ENCODE measurements at places on chromosomes 3 and 15.
A peak's percentile ranks its signal among the peaks of the same experiment; 100 is the strongest.

DNA sequence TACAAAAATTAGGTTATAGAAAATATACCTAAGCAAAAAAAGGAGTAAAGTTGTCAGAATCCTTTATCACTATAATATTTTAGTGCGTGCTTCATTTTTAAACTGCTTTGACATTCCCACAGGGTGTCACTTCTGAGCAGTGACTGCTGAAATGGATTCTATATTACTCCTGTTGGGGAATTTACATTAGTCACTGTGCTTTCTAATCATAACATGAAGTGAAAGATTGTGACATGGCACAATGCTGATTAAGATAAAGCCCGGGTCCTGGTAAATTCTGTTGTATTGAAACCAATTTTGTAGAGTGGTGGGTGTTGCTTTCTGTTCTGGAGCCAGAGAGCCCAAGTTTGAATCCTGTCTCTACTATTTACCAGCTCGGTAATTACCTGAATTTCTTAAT is 36.4 kb upstream of the EHHADH start:
- DNase-seq = no peak

DNA sequence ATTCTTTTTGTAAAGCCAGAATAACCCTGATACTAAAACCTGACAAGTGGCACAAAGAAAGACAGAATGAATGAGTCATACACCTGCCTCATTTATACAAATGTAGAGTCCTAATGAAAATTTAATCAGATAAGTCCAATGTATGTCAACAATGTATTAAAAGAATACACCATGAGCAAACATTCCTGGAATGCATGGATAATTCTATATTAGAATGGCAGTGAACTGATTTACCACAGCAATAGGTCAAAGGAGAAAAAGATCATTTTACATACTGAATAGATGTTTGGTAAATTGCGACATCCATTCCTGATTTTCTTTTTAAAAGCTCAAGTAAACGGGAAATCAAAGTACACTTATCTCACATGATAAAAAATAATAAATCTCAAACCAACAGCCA is 11.2 kb upstream of the LOXL1 start:
- no peak for DNase-seq

GRCh38 chr3:2656806-2657777 is 453.1 kb downstream of the IL5RA start:
- DNase-seq = no peak

DNA sequence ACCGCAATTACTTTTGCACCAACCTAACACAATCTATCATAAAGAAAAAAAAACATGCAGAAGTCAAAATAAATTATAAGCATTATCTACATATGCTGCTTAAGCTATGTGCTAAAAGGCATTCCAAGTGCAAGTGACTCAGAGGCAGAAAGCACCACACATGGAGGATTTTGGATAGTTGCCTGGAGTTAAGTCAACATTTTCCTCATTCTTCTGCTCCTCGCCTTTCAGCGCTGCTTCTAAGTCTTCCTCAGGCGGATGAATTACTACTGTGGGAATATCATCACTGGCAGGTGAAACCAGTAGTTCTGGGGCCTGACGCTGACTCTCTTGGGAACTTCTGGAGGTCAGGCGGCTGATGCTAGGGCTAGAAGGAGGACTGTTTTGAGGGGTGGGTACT is 53.1 kb downstream of the SLC4A7 start:
- DNase-seq = no peak

- no peak for DNase-seq
Measured at GRCh38 chr15:53808058-53808706, 48.7 kb upstream of the WDR72 start.

GRCh38 chr3:71858503-71859122 is 73.7 kb upstream of the PROK2 start:
- DNase-seq = no peak

DNA sequence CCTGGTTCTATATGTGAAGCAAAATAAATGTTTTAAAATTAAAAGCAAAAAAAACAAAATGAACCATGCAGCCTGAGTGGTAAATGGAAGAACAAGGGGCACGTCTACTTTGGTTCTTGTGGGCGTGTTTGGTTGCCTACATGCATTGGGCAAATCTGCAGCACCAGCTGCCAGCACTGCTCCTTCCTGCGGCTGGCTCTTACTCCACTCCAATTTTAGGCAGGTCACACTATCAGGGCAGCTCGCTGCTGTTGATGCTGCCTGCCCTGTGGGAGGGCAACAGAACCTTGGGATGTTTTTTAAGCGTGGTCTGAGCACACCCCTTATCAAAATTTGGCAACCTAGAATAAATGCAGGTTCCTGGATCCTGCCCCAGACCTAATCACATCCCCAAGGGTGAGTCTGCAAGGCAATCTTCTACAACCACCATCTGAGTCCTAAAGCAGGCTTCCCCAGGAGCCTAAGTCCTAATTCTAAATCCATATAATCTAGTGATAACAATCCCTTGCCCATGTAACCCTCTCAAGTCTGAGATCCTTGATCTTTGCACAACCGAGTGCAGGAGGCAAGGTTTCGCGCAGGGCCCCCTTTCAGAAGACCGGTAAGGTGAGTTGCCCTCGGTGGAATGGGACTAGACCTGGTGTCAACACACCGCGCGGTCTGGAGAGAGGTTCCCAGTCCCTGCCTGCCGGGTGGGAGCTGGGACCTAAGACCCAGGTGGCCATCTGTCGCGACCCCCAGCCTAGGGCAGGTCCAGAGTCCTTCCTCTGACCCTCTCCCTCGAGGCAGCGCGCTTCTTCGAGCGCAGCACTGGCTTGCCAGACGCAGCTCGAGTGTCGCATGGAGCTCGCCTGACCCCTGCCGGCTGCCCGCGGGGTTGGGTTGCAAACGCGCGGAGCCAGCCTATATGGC is 15.9 kb downstream of the IVD start:
- peak; percentile 65 for DNase-seq

DNA sequence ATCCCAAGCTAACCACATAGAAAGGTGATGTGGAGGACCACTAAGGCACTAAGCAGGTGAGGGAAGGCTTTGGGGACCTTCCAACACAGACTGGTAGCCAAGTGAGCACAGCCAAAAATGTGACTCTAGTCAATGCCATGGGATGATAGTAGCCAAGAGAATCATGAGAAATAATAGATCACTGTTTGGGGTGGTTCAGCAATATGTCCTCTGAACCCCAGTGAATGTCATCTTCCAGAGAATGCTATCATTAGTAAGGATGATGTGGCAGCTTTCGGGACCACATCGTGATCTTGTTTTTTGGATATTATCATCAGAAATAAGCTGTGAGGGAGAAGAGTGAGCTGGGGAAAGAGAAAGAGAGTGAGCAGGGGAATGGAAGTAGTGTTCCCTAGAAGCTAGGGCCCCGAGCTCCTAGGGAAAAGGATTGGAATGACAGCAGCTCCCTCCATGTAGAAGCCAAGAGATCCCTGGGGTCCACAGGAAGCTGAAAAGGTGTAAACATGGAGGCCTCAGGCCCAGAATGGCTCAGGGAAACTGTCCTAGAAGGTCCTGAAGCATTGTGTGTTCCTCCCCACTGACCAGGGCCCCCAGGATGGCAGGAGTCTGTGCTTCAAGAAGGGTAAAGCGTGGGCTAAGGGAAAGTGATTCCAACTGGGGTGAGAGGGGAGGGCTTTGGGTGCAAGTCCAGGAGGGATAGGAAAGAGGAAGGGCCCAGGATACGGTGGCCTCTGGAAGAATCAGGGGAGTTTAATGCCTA is 56.6 kb upstream of the KLF13 start:
- no peak for DNase-seq

DNA sequence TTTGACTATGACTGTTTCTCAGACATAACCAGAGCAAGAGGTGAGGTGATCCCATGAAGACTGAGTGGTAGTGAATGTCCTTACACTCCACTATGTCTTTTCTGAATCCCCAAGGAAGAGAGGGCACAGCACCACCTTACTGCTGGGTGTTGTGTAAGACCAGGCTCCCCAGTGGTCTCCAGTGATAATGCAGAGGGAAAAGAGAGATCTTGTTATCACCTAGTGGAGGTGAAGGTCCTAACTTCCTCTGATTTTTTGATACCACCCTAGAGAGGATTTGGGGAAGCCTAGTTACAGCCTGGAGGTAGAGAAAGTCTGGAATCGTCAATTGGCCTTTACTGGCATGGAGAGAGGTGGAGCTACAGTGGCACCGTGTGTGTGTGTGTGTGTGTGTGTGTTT is 288.0 kb upstream of the BCHE start:
- DNase-seq = no peak

GRCh38 chr15:62637574-62637897 is 405.0 kb upstream of the TPM1 start:
- no peak for DNase-seq

DNA sequence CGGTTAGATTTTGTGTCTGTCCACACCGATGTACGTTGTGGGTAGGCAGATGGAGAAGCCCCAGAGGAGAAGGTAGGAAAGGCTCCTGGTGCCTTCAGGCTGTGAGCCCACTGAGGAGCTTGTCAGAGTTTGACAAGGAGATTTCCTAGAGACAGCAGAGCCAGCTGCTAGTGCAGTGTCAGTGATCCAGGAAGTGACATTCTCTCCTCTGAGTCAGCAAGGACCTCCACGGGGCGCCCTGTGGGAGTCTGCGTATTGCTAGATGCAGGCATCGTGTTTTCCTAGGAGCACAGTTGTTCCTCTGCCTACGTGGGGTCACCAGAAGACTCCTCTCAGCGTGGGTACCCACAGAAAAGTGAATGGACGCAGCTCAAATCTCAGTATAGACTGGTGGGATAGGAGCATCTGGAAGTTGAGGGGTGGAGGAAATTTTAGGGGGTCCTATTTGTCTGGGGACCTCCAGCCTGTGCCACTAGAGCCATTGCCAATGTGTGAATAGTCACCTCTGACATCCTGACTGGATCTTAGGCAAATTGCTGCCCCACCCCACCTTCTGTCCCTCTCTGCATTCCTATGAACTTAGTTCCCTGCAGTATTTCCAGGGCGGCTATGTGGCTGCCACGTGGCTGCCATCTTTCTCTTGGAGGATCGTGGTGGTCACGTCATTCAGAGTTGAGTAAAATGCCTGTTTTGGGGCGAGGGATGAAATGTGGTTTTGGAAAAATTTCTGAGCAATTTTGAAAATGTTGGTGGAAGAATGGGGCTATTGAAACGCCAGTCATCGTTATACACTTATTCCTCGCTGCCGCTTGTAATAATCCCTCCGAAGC is 84.8 kb upstream of the KLHL25 start:
- DNase-seq = no peak

GRCh38 chr3:111776827-111777483 is 82.1 kb upstream of the PHLDB2 start:
- no peak for DNase-seq

GRCh38 chr15:36814105-36814504 is 234.7 kb downstream of the CDIN1 start:
- DNase-seq = no peak

DNA sequence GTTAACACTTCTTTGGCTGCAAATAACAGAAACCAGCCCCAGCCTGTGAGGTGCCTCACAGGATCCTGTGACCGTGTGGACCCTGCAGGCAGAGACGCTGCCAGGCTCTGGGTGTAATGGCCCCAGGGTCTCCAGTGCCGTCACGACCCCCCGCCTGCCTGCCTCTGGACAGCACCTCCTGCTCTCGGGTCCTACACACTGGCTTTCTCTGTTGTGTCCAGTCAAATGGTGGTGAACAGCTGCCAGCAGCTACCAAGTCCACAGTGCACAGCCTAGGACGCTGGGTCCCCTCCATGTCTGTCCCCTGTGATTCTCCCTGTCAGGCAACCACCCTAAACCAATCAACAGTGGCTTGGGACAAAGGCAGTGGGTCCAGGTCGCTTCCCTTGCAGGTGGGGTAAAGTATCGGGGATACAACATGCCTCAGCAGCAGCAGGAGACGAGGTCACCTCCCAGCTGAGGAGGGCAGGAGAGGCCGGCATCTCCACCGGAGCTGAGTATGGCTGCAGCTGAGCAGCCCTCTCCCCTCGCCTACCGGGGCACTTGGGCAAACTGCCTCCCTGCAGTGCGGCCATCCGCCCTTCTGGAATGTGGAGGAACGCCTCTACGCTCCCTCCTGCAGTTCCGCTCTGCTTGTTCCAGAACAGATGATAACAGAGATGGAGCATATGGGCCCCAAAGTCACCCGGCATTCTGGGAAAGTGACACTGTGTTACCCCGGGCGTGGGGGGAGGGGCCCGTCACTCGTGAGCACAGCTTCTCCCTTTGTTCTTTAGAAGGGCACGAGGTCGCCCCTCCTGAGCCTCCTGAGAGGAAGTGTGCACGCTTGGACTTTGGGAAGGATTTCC is 21.1 kb upstream of the SKOR1 start:
- DNase-seq = no peak

- no peak for DNase-seq
Measured at GRCh38 chr15:43552256-43552655, 34.8 kb downstream of the MAP1A start.

DNA sequence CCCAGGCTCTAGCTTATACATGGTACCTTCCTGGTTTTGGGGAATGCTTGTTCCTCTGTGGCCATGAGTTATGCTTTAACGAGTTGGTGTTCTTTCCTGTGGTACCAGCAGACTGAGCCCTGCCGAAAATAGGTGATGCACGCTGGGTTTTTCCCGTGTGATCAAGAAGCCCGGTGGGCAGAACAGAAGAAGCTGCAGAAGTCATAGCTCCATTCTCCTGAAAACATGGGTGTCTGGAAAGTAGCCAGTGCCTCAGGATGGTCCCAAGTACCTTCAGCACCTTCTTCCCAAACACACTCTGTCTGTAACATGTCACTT is 25.2 kb downstream of the MAPKBP1 start:
- no peak for DNase-seq

DNA sequence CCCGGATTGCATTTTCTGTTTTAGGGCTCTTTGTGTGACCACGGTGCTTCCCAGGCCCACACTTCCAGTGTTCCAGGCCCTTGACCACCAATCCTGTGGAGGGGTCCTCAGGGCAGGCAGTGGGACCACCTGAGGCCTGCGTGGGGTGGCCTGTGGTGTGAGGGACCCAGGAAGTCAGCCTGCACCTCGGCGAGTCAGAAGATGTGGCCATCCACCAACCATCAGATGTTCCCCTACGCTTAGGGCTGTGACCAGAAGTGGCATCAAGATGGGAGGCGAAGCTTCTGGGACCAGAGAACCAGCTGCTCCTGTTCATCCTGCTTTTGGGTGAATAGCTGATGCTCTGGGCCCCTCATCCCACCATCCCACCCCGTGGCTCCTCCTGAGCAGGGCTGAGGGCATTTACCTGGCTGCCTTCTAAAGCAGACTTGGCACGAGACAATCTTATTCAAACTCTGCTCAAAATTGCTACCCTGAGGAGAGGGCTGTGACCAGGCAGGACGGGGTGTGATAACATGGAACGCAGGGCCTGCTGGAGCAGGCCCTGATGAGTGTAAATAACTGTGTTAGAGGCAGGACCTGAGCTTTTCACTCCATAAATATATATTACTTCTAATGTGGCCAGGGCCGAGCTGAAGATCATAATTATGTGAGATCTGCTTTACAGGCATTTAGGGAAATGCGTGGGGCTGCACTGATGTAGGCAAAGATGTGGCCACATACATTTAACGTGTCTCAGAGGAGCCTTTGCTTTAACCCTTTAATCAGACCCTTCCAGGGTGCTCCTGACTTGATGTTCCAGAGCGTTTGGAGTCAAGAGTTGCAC is 28.8 kb downstream of the SMAD3 start:
- no peak for DNase-seq

- DNase-seq = no peak
Measured at GRCh38 chr15:89472785-89473256, 23.6 kb downstream of the RHCG start.

- DNase-seq = no peak
Measured at GRCh38 chr3:178440043-178440442, 96.2 kb upstream of the KCNMB2 start.

GRCh38 chr3:167876620-167877281 is 141.2 kb downstream of the SERPINI1 start:
- DNase-seq = no peak

- DNase-seq = no peak
Measured at GRCh38 chr15:67084561-67084960, 19.2 kb downstream of the SMAD3 start.

Data from effector CD8-positive, alpha-beta T cell (primary cell).